RPMI7951 (cell line): ENCODE measurements at places on chromosomes 7 and 10. TPM values are rescaled to one million over a fixed set of nuclear protein-coding genes. Genes with fewer than 3 reads are reported as not detected.

Gene RAB19
- not detected in 2 replicates for total RNA-seq

Gene COL13A1
- total RNA-seq: 17.1 and 26.2 TPM in 2 replicates

Gene CCDC146
- 0.68 and 0.72 TPM in 2 replicates for total RNA-seq

Gene ELAPOR2
- 0.10 and 0.12 TPM in 2 replicates for total RNA-seq

Gene CPA1
- not detected in 2 replicates for total RNA-seq

Gene SAMD9L
- 25.9 and 33.9 TPM in 2 replicates for total RNA-seq

Gene TMEM236
- 0.10 and 0.12 TPM in 2 replicates for total RNA-seq

Gene AKR1B15
- total RNA-seq: 1.4 and 2.6 TPM in 2 replicates

Gene OR6V1
- total RNA-seq: not detected in 2 replicates

Gene SUN1
- total RNA-seq: 67.6 and 89.9 TPM in 2 replicates

Gene NODAL
- not detected in 2 replicates for total RNA-seq

Gene CALHM1
- total RNA-seq: not detected in 2 replicates

Gene TMEM130
- 0.12 and 0.29 TPM in 2 replicates for total RNA-seq

Gene CPN1
- total RNA-seq: not detected in 2 replicates

Gene RET
- total RNA-seq: under 0.01 and 0.10 TPM in 2 replicates

Gene SPDYE16
- not detected in 2 replicates for total RNA-seq

Gene STEAP1
- 30.0 and 30.3 TPM in 2 replicates for total RNA-seq

Gene TMEM72
- not detected in 2 replicates for total RNA-seq

Gene COBL
- total RNA-seq: not detected in 2 replicates

Gene FLNC
- total RNA-seq: 6.7 and 11.2 TPM in 2 replicates

Gene CYP3A4
- total RNA-seq: not detected in 2 replicates

Gene EBLN1
- not detected in 2 replicates for total RNA-seq

Gene SEMA3D
- total RNA-seq: 2.4 and 2.6 TPM in 2 replicates

Gene SYT15
- total RNA-seq: under 0.01 TPM in 1 of 2 replicates, not detected in the other

Gene GIMAP5
- total RNA-seq: 0.49 TPM in 1 of 2 replicates, not detected in the other

Gene SNCG
- total RNA-seq: 0.59 and 1.6 TPM in 2 replicates

Gene C7orf57
- total RNA-seq: 0.59 and 1.4 TPM in 2 replicates

Gene UNC5B
- total RNA-seq: 19.3 and 25.3 TPM in 2 replicates

Gene MUC12
- 0.72 and 5.6 TPM in 2 replicates for total RNA-seq

Gene UPK3B
- total RNA-seq: not detected in 2 replicates

Gene MYO1G
- under 0.01 TPM in 1 of 2 replicates, not detected in the other for total RNA-seq
